ENCODE measurements at places on chromosomes 12 and 14.

GRCh38 chr12:12870465-12870864 is 20.9 kb upstream of the GPRC5A start:
- peak; percentile 96 for DNase-seq

DNA sequence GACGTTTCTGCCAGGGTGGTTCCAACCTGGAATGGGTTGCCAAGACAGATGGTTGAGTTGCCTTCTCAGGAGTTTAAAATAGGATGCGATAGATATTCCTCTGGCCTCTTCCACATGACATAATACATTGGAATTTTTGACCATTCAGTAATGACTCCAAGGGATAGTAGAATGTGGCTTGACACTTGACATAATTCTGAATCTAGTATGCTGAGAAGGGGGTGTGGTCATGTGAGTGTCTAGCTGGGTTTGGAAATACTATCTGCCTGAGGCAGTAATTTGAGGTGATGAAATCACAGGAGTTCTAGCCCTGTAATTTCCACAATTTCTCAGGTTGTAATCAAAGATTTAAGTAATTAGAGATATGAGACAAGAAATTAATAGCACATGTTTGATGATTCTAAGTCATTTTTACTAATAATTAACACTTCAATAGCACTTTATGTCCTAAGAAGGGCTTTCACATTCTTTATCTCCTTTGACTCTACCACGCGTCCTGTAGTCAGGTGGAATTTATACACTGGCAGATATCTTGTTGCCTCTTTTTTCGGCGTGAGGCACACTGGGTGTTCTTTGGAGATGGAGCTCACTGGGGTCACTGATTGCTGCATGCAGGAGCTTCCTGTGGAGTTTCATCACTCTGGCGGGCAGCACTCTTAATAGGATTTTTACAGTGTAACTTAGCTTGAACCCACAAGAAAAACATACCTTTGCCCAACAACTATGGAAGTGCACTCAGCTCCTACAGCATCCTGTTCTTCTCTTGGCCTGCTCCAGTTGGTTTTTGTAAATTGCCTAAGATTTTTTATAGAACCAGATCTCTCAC is 3.2 kb upstream of the AMIGO2 start:
- peak; percentile 69 for DNase-seq

DNA sequence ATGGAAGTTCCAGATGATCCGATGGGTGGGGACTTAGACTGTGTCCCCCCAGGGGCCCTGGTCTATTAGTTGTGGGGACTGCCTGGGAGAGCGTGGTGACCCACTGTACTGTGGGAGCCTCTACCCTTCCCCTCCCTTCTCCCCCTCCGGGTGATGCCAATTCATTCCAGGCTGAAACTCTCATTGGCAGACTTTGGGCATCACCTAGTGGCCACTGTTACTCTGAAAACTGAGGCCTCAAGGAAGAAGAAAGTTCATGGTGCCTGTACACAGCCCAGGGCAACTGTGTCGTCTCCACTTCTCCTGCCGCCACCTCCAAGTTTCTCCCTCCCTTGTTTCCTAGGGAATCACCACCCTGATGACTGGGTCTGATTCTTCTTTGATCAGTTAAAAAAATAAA is 173.6 kb upstream of the ALG10B start:
- DNase-seq = no peak

- DNase-seq = no peak
Measured at GRCh38 chr12:6757028-6757690, 4.2 kb upstream of the MLF2 start.

DNA sequence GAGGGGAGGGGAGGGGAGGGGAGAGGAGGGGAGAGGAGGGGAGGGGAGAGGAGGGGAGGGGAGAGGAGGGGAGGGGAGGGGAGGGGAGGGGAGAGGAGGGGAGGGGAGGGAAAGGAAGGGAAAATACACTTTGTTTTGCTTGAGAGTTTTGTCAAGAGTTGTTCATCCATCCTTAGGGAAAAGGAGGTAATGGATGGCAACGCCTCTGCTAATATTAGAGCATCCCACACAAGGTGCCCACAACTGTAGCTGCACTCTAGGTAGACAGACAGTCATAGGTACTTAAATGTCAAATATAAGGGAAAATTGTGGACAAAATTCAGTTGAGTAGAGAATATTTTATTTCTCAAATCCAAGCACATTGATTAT is 2.5 kb upstream of the SSH1 start:
- no peak for DNase-seq

- no peak for DNase-seq
Measured at GRCh38 chr12:49137476-49137875, 6.3 kb upstream of the TUBA1B start.

GRCh38 chr14:57008534-57008933 is 198.3 kb upstream of the OTX2 start:
- no peak for DNase-seq

GRCh38 chr14:68458840-68459469 is 333.9 kb downstream of the ZFP36L1 start:
- no peak for DNase-seq

DNA sequence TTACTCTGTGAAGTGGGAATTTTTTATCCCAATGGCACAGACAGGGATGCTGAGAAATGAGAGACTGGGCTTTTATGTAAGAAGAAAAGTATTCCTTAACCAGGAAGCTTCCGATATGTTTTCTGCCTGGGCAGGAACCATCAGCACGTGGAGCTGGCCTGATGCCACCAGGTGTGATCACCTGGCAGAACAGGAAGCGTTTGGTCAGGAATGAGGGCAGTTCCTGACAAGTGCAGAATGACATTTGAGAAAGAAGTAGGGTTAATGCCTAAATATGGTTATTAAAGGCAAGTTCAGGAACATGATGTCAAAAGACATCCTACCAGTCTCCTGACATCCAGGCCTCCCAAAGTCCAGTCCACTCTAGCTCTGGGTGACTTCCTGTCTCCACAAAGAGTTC is 210.3 kb downstream of the NUAK1 start:
- no peak for DNase-seq

DNA sequence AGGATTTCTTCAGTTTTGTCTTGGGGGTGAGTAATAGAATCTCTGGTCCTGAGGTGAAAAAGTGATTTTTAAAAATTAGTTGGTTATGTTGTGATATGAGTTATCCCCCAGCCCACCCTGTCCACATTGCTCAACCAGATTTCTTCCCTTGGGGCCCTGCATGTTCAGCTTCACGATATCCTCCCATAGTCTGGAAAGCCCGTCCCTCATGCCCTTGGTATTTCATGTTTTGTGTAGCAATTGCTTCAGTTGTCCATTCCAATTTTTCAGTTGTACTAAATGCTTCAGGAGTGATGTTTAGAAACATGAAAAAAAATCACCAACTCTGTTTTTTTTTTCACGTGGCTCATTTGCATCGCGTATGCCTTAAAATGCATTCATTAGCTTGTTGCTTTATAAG is 17.5 kb upstream of the BICD1 start:
- DNase-seq = no peak

- no peak for DNase-seq
Measured at GRCh38 chr12:84294246-84294645, 618.4 kb downstream of the SLC6A15 start.

GRCh38 chr12:44511289-44511688 is 364.8 kb downstream of the NELL2 start:
- no peak for DNase-seq

DNA sequence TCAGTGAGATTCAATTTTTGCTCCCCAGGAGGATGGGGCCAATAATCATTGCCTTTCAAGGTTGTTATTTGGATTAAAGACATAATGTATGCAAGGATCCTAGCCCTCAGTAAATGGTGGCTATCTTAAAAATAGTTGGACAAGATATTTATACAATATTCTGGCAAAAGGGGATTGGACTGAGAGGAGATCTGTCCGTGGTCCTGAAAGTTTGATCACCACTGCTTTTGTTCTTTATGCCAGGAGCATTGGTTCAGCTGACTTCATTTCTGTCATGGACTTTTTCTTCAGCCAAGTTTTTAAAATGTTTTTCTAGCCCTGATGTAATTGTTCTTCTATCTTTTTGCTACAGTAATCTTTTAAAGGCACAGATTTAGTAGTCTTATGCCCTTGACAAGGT is 70.2 kb upstream of the TCL1A start:
- no peak for DNase-seq

GRCh38 chr12:71877335-71878121 is 38.0 kb downstream of the TBC1D15 start:
- no peak for DNase-seq

- peak; percentile 14 for DNase-seq
Measured at GRCh38 chr12:153080-153746, 60.7 kb downstream of the SLC6A12 start.

GRCh38 chr14:85041618-85042017 is 488.3 kb upstream of the FLRT2 start:
- no peak for DNase-seq

DNA sequence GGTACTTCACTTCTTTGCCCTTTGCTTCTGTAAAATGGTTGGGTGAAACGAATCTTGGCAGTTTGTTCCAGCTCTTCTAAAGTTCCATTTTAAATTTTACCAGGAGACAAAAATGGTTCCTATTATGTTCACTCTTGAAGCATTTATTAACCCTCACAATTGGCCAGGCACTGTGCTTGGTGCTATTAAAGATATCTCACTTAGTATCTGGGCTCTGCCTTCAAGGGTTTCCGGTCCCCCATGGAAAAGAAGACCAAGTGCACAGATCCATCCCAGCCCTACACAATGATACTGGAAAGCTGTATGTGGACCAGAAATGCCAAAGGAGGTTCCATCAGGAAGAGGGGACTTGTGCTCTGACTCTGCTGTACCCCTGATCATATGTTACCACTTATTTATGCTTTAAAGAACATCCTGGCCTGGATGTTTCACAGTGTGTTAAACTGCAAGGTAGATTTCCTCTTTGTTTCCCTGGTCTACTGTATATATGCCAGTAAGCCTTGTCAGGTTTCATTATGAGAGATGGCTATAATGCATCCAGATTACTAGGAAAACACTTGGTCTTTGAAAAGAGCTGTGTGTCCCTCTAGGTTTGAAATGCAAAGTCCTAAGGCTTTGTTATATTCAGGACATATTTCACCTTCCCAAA is 154.8 kb downstream of the PRKCH start:
- DNase-seq = no peak

GRCh38 chr12:71640316-71640715 is 23.3 kb downstream of the ZFC3H1 start:
- no peak for DNase-seq

DNA sequence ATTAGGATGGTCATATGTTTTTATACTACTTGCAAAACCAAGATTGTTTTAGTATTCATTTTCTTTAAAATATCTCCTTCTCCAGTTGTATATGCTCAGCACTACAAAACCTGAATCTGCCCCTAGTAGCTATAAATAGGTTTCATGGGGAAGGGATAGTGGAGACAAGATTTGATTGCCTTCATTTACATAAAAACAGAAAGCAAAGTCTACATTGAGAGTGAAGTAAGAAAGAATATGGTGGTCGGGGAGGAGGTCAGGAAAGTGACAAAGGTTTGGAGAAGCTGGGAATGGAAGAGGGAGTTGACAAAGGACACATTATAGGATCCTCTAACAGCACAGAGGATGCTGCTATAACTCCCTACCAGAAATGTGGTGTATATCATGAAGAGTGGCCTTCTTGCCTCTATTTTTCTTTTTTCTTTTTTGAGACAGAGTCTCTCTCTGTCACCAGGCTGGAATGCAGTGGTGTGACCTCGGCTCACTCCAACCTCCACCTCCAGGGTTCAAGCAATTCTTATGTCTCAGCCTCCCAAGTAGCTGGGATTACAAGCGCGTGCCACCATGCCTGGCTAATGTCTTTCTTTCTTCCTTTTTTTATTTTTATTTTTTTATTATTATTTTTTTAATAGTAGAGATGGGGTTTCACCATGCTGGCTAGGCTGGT is 6.6 kb upstream of the LRP6 start:
- no peak for DNase-seq

- no peak for DNase-seq
Measured at GRCh38 chr12:12404297-12404696, 47.4 kb downstream of the BORCS5 start.

GRCh38 chr12:93379326-93379980 is 1.7 kb downstream of the NUDT4 start:
- DNase-seq = no peak

GRCh38 chr12:75722714-75723200 is 211.3 kb upstream of the KRR1 start:
- peak; percentile 95 for DNase-seq

DNA sequence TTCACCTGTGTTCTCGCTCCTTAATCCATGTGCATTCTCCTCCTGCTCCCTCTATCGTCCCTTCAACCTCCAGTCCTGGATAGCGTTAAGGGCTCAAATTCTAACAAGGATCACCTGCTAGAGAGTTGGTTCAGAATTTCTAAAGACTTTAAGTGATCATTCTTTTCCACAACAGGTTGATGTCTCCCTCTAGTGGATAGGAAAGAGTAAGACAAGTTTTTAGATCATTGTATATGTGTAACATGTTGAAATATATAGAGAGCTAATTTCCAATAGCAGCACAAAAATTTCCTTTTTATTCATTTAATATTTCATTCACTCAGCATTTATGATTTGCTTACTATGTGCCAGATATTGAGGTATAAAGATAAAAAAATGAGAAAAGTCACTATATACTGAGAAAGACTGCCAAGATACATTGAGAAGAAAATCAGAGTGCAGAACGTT is 9.3 kb upstream of the ESR2 start:
- peak; percentile 37 for DNase-seq

GRCh38 chr14:100873096-100873482 is 30.4 kb downstream of the RTL1 start:
- no peak for DNase-seq

DNA sequence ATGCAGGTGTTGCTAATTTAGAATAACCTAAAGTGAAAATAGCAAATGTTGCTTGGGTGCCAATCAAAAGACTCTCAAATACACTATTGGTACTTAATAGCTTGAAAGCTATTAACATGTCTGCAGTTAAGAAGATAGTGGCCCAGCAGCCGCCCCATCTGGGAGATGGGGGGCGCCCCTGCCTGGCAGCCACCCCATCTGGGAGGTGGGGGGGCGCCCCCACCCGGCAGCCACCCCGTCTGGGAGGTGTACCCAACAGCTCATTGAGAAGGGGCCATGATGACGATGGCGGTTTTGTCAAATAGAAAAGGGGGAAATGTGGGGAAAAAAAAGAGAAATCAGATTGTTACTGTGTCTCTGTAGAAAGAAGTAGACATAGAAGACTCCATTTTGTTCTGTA is 923.1 kb upstream of the MDGA2 start:
- no peak for DNase-seq

DNA sequence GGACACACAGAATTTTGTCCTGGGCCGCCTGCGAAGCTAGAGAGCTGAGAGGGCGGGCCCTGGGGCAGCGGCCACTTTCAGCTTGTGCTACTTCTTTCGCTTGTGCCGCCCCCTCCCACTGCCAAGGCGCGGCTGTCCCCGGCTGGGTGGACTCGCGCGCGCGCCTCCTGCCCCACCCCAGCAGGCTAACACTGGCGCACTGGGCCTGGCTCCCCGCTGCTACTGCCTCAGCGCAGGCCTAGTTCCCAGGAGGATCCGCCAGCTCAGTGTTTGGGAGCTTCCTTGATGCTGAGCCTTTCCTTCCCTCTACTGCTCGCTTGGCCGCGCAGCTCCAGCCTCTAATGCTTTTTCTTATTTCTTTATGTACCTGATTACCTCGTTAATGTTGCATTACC is 27.4 kb upstream of the METAP2 start:
- no peak for DNase-seq

DNA sequence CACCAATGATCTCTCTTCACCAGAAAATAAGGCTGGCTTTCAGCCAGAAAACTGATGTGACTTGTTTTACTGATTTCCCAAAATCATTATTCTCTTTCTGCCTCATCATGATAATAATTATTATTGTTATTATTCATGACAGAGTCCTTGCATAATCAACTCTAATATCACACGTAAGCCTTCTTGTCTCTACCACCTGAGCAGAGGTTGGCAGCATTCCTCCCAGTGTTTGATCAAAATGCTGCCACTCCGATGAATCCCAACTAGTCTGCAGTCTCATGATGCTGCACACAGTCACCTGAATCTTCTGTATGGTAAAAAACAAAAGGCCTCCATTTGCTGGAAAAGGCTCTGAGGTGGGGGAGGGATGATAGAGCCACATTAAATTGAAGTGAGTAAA is 105.7 kb upstream of the PLEKHG7 start:
- DNase-seq = no peak
